ENCODE measurements at places on chromosomes 1 and 21. TPM values are rescaled to one million over a fixed set of nuclear protein-coding genes. Genes with fewer than 3 reads are reported as not detected.

Gene SLC5A9
- 0.13 TPM for total RNA-seq

GRCh38 chr1:168421399-168422004 is 122.3 kb downstream of the XCL2 start:
- DNase-seq = no peak

DNA sequence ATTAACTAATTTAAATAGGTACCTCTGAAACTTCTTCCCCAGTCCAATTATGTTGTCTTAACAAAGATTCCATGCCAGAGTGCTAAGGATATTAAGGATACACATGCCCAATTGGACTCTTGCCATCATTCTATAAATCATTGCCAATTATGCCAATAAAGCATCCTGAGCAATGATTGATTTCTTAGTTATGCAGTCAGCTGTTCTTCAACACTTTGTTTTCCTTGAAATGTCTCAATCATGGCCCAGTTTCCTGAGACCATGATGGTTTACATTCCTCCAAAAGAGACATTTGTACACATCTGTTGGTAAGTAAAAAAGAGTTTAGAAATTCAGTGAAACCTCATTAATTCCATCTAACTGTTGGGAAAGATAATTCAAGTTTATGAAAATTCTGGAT is 180.4 kb upstream of the PKN2 start:
- no peak for DNase-seq

DNA sequence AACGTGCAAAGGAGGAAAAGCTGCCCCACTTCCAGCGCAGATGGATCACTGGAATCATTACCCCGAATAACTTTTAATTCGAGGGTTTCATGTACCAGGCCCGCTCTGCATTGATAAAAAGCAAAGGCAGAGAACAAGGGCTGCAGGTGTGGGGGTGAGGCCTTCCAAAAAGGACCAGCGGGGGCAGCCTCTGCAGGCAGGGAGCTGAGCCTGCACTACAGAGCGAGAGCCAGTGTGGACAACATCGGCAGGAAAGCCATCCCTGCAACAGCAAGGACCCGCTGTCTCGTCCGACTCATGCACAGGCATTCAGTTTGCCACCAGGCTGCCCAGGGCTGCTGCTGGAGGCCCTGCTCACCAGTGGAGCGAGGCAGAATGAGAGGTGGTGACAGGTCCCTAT is 27.1 kb upstream of the AJAP1 start:
- no peak for DNase-seq

Gene KCNK1
- 23.9 TPM for total RNA-seq

DNA sequence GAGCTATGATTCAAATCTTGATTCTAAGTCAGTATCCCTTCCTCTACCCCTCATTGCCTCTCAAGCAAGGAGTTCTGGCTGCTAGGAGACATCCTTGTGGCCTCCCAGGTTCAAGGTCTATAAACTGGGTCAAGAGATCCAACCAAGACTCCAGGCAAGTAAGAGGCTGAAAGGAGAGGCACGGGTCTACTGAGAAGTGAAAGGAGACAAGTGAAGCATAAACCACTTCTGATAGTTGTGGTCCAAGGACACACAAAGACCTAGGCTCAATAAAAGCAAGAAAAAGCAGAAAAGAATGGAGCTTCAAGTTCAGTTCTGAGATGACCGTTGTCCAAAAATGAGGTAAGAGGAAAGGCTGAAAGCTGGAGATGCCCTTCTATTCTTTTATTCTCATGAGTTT is 17.8 kb upstream of the PPP2R5A start:
- DNase-seq = no peak

GRCh38 chr1:2172012-2172411 is 22.6 kb downstream of the FAAP20 start:
- no peak for DNase-seq

GRCh38 chr1:18047122-18047521 is 60.5 kb upstream of the IGSF21 start:
- no peak for DNase-seq

Gene OLIG2
- not detected for total RNA-seq

- no peak for DNase-seq
These were observed 265.7 kb downstream of the GRIK3 start for GRCh38 chr1:36768486-36769178.

DNA sequence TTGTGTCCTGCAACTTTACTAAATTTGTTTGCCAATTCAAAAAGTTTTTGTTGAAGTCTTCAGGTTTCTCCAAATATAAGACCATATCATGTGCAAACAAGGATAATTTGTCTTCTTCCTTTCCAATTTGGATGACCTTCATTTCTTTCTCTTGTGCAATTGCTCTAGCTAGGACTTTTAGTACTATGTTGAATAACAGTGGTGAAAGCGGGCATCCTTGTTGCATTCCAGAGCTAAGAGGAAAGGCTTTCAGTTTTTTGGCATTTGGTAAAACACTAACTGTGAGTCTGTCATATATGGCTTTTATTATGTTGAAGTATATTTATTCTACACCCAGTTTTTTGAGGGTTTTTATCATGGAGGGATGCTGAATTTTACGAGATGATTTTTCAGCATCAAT is 630.0 kb upstream of the ADGRL2 start:
- DNase-seq = no peak

Gene RAB25
- not detected for total RNA-seq

DNA sequence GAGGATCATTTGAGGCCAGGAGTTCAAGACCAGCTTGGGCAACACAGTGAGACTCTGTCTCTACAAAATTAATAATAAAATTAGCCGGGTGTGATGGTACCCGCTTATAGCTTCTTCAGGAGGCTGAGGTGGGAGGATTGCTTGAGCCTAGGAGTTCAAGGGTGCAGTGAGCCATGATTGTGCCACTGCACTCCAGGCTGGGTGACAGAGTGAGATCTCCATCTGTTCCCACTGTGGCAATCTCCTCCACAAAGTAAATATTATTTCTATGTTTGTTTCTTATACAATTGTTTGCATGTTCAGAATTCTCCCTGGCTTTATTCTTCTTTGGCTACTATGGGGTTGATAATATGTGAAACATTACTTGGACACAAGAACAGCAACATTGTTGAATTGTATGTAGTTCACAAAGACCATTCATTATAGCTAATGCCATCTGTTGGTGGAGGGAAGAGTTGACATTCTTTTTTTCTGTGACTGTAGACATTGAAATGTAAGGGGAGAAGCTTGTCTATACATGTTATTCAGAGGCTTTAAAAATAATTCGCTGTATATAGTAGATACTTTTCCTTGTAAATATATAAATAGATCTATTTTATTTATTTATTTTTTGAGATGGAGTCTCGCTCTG is 47.8 kb upstream of the SRSF10 start:
- no peak for DNase-seq

Gene PRCC
- total RNA-seq = 39.4 TPM

Gene TDRD5
- not detected for total RNA-seq

GRCh38 chr1:20775700-20776099 is 11.4 kb downstream of the HP1BP3 start:
- DNase-seq = no peak

Gene LHX4
- not detected for total RNA-seq

Gene ETV3L
- not detected for total RNA-seq

- DNase-seq = no peak
These were observed 575.6 kb downstream of the SMYD3 start for GRCh38 chr1:245931450-245931849.

Gene PTGS2
- 1.0 TPM for total RNA-seq

Gene ACTN2
- total RNA-seq = 1,943 TPM

DNA sequence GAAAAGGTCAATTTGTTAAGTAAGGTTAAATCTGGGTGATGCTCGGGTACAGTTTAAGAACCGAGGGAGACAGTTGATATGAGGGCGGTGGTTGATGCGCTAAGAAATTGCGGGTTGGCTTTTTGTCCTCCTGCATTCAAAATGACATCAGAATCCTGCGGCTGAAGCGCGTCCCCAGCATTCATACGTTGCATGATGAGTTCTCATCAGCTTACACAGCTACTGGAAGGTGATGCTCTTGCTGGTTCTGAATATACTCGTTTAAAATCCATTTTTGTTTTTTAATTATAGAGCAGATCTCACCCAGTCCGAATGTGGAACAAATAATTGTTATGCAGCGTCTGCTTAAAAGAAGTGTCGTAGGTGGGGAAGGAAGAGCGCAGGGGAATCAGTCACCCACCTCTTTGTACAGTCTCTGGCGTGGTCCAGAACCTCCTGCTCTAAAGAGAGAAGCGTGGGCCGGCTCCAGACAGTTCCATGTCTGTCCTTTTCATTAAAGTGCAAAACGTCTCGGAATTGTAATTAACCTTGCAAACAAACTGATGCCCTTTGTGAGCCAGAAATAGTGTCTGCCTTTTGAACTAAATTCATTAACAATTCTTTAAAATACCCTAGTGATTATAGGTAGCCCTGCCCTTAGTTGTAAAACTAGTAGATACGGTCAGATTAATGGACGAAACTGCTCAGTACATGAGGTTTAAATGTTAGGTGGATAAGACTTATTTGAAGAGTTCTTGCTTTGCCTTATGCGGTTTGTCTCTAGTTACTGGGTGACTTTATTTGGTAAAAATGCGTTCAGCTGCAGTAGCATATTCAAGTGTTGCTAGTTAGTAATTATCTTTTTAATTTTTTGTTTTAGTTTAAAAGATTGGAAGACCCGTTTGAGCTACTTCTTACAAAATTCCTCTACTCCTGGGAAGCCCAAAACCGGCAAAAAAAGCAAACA is 741 bp downstream of the RGS2 start:
- DNase-seq = peak; percentile 51

DNA sequence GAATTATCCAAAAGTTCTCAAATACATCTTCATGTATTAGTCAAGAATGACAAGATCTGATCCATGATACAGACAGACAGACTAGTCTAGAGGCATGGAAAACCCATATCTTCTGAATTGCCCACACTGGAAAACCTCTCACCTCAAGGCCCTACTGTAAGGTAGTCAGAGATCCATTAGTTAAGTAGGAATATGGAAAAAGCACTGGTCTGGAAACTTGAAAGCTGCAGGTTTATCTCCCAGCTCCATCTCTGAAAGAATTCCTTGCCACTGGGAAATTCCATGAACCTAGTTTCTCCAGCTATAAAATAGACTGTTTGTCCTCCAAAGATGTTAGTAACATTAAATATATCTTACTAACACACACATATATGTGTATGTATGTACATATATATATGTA is 169.2 kb downstream of the AKT3 start:
- no peak for DNase-seq

DNA sequence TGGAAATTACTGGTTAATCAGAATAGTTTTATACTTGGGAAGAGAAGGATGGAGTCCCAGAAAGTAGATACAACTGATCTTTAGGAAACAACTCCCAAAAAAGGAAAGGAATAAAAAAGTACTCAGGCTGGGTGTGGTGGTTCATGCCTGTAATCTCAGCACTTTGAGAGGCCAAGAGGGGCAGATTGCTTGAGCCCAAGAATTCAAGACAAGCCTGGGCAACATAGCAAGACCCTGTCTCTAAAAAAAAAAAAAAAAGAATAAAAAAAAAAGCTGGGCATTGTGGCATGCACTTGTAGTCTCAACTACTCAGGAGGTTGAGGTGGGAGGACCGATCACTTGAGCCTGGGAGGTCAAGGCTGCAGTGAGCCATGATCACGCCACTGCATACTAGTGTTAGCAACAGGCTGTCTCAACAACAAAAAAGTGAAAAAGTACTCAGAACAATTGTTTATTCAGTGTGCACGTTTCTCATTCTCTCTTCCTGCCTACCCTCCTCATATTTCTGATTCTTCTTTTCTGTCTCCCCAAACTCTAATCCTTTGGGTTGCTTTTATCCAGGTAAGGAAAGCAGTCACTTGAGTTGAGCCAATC is 2.2 kb upstream of the DHCR24 start:
- DNase-seq = no peak

Gene TTLL7
- total RNA-seq = 3.6 TPM

Gene ADAMTS1
- 41.4 TPM for total RNA-seq

DNA sequence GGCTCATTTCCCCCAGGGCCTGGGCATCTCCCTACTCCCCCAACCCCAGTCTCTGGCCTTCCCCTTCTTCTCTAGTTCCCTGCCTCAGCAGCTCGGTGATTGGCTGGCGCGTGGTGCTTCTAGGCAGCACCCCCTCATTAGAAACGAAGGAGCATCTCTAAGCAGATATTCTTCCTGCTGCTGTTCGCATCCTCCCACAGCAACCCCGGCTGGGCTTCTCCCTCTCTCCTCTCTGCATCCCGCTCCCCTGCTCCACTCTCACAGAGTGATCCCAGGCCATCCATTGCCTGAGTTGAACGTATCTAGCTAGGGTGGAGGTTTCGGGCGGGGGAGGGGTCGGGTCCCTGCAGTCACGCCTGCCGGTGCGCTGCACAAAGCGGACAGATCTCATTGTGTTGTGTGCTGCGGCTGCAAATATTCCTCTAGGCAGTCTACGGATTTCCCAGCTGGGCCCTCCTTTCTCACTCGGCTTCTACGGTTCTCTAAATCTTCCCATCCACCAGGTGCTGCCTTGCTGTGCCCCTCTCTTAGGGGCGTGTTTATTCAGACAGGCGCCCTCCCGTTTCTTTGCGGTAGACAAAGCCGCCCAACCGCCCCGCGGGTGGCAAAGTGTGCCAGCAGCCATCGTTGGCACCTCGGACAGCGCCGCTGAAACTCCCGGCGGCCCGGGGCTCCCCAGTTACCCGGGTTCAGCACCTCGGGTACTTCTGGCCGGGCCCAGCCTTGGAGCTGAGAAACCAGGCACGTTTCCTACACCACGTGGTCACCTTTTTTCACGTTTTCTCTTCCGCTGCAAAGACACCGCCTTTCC is 2.2 kb downstream of the CACNA1E start:
- DNase-seq = no peak

Gene OR2T29
- not detected for total RNA-seq

Gene ANKRD34A
- total RNA-seq = 0.59 TPM

Gene CHIA
- not detected for total RNA-seq

Gene UMODL1
- total RNA-seq = 0.05 TPM

Gene MX2
- 4.2 TPM for total RNA-seq

DNA sequence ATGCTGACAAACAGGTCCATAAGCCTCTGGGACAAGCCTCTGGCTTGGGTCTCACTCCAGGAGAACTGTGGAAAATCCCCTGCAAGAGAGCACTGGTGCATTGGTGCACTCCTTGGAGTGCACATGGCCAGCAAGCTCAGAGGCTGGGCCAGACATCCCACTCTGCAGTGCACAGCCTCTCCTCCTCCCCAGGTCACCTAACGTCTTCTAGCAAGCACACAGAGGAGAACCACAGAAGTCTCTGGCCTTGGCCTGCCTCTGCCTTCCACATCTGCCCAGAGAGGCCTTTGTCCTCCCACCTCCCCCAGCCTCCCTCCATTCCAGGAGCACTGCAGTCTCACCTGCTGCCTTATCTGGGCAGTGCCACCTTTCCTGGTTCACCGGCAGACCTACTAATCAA is 4.2 kb downstream of the PGLYRP3 start:
- no peak for DNase-seq

Gene XCL1
- total RNA-seq = 0.48 TPM

Data from Right ventricle myocardium superior (tissue), 1 donor.